EH (cell line): ENCODE measurements at places on chromosomes 11 and 22.

- no peak for DNase-seq
These were observed 36.1 kb downstream of the CLPB start for GRCh38 chr11:72398058-72398758.

DNA sequence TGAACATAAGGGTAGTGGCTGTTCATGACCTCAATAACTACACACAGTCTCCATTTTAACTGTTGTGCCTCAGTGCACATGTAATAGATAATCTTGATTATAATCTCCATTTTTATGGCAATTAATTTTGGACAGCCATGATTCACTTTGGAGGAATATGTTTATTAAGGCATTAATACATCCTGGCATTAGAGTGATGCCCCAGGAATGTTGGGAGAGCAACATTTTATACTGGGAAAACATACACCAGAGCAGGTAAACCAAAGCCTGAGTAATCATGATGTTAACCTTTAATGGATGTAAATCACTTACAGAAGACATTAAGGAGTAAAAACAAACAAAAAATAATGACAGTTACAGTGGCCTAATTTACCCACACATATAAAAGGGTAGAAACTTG, 886.3 kb upstream of the RAG2 start:
- no peak for DNase-seq

DNA sequence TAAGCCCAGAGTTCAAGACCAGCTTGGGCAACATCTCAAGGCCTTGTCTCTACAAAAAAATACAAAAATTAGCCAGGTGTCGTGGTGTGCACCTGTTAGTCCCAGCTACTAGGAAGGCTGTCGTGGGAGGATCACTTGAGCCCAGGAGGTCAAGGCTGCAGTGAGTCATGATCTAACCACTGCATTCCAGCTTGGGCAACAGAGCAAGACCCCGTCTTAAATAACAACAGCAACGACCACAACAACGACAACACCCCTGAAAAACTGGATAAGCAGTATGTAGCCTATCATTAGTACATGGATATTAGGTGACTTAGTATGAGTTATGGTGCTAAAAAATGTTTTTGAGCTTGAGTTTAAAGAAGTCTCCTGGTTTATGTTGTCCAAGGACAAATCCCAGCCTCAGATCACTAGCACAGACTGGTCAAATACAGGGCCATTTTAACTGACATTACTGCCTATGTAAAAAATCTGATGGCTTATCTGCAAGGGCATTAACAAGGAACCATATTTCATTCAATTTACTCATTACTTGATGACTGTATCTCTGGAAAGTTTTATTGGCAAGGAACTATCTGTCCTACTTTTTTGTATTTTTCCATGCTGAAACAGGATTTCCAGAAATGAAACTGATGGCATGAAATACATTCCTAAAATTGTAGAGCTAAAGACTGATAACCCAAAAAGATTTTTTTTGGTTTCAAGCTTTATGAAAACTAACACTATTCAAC, 23.4 kb downstream of the C2CD3 start:
- DNase-seq = peak; percentile 60

GRCh38 chr11:116482716-116483115, 290.1 kb downstream of the BUD13 start:
- no peak for DNase-seq

GRCh38 chr11:2772544-2773031, 72.8 kb upstream of the KCNQ1OT1 start:
- DNase-seq = peak; percentile 60

DNA sequence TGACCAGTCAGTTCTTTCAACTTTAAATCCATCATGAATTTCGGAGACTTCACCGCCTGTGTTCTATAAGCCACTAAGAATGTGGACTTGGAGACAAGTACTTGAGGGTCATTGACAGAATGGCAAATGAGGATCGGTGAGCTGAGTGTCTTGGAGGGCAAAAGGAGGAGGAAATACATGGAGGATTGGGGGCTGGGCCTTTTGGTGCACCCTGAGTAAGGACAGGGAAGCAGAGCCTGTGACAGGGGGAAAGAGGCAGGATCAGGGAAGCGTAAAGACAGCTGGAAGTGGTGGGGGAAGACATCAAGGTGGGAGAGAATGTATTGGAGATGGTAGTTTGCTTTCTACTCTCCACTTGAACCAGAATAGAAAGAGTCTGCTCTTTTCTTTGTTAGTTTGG, 70.4 kb upstream of the MTMR2 start:
- DNase-seq = no peak

DNA sequence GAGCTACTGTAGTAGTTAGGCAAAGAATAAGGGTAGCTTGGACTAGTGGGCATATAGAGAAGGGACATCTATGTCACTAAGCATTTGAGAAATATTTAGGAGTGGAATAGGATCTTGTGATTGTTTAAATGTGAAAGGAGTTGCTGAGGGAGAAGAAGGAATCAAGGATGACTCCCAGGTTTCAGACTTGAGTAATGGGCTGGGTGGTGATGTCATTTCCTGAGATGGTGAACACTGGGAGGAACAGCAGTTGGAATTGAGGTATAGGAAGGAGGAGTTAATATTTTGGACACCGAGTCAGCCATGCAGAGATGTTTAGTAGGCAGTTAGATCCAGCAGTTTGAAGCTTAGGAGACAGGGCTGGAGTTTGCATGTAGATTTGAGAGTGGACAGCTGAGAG, 40.1 kb downstream of the REXO2 start:
- DNase-seq = peak; percentile 9

- no peak for DNase-seq
These were observed 35.3 kb upstream of the SC5D start for GRCh38 chr11:121257289-121257688.

- DNase-seq = peak; percentile 38
These were observed 71.2 kb downstream of the CLPB start for GRCh38 chr11:72363112-72363511.

DNA sequence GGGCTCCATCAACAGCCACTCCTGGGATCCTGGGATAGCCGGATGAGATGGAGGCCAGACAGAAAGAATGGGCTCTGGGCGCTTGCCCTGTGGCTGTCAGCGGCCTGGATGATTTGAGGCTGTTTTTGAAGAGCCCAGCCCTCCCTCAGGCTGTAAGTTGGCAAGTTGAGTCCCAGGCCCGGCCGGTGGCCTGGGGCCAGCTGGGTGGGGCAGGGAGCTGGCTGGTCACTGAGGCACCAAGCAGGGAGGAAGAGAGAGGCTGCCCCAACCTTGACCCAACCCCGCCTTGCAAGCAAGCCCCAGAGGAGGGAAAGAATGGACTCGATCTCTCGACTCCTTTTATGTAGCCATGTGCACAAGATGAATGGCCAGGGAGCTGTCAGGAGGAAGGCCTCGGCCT, 34.9 kb downstream of the RIBC2 start:
- no peak for DNase-seq

GRCh38 chr22:43698403-43698802, 113.7 kb downstream of the EFCAB6 start:
- DNase-seq = no peak

DNA sequence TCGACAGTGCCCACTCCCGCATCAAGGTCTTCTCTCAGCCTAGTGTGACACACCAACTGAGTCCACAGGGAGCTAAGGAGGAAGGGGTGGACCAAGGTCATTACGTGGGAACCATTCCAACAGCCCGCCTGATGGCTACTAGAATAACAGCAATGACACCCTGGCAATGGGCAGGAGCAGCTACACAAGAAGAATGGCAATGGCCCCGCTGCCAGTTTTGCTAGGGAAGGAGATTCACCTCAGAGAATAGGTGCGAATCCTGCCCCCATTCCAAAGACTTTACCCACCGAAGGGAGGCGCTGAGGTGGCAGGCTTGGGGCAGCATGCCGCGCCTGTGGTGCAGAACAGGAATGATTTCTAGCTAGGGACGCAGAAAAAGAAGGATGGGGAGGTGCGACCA, 9.1 kb downstream of the WT1 start:
- no peak for DNase-seq

DNA sequence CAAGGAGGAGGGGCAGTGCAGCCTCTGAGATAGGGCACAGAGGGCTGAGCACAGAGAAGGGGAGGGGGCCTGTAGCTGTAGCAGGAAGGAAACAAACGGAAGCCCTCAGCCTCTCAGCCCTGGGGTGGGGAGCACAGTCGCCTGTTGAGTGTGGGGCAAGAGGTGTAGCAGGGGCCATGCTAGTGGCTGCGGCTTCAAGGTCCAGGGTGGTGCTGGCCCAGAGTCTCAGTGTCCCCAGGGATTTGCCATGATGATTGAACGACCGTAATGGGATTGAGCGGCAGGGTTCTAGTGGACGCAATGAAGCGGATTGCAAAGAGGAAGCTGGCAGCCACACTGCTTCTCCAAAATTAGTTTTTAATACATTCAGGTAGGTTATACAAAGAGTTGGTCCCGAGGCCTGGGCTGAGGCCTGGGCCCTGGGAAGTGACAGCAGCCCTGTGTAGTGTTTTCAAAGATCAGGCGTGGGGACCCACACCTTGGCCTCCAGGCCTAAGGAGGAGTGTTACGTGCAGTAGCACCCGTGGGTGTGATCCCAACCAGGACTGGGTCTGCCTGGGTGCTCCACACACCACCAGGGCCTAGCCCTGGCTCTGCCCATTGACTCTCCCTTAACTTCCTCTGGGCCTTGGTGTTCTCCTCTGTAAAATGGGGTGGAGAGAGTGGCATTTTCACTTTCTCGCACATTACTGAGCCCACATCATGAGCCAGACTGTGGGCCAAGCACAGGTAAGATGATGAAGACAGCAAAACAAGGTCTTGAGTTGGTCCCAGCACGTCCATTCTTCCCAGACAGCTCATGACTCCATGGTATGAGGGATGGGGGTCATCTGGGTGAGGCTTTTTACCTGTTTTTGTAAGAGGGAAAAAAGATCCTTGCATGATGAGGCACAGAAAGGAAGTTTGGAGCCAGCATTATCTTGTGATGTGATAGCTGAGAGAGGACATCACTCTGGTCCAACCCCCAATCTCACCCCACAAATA, 13.1 kb downstream of the LRRC32 start:
- DNase-seq = no peak

DNA sequence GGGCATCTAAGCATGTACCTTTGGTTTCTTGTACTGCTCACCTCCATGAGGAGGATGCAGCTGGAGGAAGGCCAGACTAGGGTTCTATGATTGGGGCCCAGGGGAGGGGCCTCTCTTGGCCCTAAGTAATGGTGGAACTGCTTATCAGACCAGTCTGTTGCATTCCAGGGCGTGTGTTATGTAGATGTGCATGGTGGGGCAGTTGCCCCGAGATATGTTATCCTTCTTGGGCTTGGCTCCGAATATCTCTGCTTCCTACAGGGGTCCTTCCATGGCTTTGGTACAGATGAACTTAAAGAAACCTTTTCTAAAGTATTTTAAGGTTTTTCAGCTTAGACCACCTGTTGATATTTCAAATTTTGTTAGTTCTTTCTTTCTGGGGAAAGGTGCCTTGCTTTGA, 126.0 kb downstream of the SWAP70 start:
- no peak for DNase-seq

DNA sequence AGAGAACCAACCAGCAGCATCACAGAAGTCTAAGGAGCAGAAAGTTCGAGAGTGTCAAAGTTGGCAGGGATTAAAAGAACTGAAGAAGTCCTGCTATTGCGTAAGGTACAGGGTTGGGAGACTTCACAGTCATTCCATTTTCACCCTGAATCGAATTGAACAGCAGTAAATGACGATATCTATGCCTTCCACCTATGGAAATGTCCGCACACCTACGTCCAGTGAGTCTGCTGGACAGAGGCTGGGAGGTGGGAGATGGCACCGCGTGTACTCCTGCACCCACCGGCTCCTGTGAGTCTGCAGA, 116.7 kb downstream of the MICAL3 start:
- no peak for DNase-seq

DNA sequence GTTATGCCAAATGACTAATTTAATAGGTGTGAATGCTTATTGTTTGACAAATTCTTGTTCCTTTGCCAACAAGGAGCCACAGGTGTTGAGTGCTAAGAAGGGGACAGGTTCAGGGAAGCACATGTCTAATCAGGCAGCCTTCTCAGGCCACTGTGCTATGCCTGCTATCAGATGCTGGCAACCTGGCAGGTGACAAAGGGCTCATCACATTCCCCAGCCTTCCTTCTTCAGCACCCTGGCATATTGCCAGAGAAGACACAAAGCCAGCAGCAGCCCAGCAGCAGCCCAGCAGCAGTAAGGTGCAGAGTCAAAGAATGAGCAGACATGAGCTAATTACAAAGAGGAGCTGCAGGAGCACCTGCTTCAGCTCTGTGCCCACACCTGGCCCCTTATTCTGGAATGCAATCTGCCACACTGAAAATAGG, 68.2 kb downstream of the GUCY1A2 start:
- peak; percentile 3 for DNase-seq

GRCh38 chr11:66328031-66328301, 8.3 kb downstream of the RIN1 start:
- peak; percentile 46 for DNase-seq

GRCh38 chr11:34165786-34166555, 60.5 kb downstream of the NAT10 start:
- peak; percentile 10 for DNase-seq

GRCh38 chr22:36351921-36352802, 35.6 kb downstream of the MYH9 start:
- no peak for DNase-seq

GRCh38 chr11:745428-745827, 1.8 kb upstream of the TALDO1 start:
- no peak for DNase-seq

DNA sequence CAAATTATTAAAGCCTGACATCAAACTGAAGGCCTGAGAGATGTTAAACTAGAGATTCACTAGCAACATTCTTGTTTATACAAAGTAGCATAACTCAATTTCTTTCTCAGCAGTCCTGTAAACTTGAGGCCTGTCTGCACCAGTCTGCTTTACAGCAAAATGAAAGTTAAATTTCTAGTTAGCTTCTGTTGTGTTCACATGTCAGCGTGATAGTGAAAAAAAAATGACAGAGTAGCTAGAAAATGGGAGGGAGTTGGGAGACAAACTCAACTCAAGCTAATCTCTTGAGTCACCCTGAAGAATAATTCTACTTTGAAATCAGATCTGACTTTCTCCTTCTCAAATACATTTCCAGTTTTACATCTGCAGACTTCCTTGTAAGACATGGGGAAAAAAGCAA, 6.5 kb downstream of the RBFOX2 start:
- peak; percentile 70 for DNase-seq

- no peak for DNase-seq
These were observed 186.1 kb downstream of the MN1 start for GRCh38 chr22:27615408-27615807.
